ENCODE measurements at places on chromosomes 2 and 18.

- DNase-seq, result no peak
Observed at GRCh38 chr2:148742373-148742772, 97.8 kb downstream of the EPC2 start.

DNA sequence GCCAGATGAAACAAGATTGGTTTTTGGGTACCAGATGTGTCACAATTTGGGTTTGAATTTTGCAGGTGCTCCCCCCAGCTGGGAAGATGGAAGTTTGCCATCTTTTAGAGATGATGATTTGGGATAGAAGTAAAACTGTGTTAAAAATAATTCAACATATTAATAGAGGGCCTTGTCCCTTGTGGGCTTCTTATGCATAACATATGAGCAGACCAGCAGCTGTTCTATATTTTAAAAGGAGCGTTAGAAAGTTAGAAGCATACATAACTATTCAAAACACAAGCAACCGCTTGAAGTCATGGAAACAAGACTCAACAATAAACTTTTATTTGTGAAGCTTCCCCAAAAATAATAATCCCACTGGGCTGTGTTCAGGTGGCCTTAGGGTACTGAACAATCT, 62.8 kb downstream of the EFEMP1 start:
- DNase-seq, result no peak

DNA sequence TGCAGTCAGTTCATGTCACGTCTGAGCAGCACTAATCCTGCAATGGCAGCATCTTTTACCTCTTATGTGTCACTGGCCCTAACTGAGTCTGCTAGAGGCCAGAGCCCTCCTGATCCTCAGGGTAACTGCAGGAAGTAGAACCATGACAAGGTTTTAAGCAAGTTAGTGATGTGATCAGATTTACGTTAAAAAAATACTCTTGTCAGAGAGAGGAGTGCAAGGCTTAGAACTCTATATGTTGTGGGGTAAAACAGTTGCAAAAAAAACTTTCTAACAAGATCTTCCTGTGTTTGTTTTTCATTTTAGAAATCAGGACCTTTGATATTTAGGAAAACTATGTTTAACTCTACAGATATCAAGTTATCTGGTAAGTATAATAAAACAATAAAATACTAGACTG, 4.6 kb downstream of the TMEM87B start:
- DNase-seq, result no peak

DNA sequence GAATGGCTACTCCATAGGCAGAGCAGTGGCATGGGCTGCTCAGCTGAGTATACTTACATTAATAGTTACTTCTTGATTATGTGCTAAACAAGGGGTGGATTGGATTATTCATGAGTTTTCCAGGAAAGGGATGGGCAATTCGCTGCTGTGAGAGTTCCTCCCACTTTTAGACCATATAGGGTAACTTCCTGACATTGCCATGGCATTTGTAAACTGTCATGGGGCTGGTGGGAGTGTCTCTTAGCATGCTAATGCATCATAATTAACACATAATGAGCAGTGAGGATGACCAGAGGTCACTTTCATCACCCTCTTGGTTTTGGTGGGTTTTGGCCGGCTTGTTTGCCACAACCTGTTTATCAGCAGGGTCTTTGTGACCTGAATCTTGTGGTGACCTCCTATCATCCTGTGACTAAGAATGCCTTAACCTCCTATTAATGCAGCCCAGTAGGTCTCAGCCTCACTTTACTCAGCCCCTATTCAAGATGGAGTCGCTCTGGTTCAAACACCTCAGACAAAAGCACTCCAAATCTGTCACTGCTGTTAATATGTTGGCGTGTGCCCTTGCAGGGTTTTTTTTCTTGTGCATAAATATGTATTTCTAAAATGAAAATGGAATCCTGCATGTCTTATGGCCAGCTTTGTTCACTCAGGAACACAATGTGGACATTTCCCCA, 56.0 kb downstream of the CYBRD1 start:
- no peak for DNase-seq

DNA sequence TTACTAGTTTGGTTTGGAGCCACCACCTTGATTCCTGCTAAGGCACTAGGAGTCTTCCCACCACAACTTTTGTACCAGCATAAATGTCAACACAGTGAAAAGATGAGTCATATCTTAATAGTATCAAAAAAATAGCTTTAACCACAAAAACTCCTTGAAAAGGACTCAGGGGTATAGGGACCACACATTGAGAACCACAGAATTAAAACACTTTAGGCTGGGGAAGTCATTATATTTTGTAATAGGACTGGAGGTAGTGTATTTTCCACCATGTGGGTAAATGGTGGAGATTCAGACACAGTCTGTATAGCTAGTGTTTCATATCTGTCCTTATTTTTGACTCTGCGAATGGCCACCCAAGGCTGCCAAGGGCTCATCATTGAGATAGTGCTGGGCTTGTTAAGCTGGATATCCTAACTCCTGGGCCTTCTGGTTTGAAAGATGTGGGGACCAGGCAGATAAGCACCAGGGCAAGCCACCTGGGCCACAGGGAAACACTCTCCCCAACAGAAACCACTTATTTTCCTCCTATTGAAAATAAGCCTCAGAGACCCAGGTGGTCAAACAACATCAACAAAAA, 19.1 kb upstream of the FHL2 start:
- DNase-seq, result peak; percentile 33

GRCh38 chr2:1648241-1649102, 95.8 kb downstream of the PXDN start:
- DNase-seq, result no peak
